ENCODE measurements at places on chromosomes 2 and 18. TPM values are rescaled to one million over a fixed set of nuclear protein-coding genes. Genes with fewer than 3 reads are reported as not detected.

Gene SLC4A5
- total RNA-seq: 0.76 TPM

Gene DUSP2
- 10.3 TPM for total RNA-seq

Gene RBMS1
- total RNA-seq: 52.5 TPM

Gene RNF25
- 9.6 TPM for total RNA-seq

Gene CEBPZOS
- total RNA-seq: 20.8 TPM

Gene MAB21L4
- 105 TPM for total RNA-seq
